ENCODE measurements at places on chromosomes 4 and X.

GRCh38 chr4:56272003-56272402, 115.3 kb downstream of the AASDH start:
- DNase-seq: no peak

- DNase-seq: no peak
Measured at GRCh38 chr4:10534820-10535219, 77.6 kb upstream of the ZNF518B start.

- no peak for DNase-seq
Measured at GRCh38 chr4:163395758-163396157, 52.1 kb downstream of the NPY5R start.

DNA sequence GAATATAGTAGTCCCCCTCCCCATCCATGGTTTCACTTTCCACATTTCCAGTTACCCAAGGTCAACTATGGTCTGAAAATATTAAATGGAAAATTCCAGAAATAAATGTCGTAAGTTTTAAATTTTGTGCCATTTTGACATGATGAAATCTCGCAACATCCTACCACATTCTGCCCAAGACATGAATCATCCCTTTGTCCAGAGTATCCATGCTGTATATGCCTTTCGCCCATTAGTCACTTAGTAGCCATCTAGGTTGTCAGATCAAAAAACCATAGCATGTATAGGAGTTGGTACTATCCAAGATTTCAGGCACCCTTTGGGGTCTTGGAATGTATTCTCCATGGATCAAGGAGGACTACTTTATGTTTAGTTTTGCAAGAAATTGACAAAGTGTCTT, 8.3 kb downstream of the PRRG1 start:
- DNase-seq: no peak
